ENCODE measurements at places on chromosomes 3 and 15.

GRCh38 chr15:71780115-71780976 lies 30.0 kb upstream of the NR2E3 start:
- peak; percentile 22 for DNase-seq

- DNase-seq, result no peak
These were observed 390.1 kb upstream of the ARHGEF26 start for GRCh38 chr3:153731071-153731470.

GRCh38 chr3:15795651-15796308 lies 2.0 kb downstream of the ANKRD28 start:
- peak; percentile 75 for DNase-seq

GRCh38 chr15:84725001-84725491 lies 9.1 kb upstream of the SEC11A start:
- no peak for DNase-seq

DNA sequence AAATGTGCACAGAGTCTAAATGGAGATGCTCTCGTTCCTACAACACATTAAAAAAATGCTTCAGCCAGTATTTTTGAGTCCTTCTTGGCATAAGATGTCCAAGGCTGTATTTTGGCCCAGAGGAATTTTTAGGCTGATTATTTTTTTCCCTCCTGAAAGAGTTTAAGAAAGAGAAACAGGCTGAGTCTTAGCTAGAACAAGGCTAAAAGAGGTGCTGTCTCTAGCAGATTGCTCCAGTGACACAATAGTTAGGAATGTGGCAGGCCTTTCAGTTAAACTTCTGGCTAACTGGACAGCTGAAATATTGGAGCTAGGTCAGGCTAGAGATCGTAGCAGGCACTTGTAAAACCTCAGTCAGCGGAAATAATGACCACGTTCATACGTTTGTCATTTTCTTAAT lies 271.4 kb upstream of the RARB start:
- peak; percentile 86 for DNase-seq

DNA sequence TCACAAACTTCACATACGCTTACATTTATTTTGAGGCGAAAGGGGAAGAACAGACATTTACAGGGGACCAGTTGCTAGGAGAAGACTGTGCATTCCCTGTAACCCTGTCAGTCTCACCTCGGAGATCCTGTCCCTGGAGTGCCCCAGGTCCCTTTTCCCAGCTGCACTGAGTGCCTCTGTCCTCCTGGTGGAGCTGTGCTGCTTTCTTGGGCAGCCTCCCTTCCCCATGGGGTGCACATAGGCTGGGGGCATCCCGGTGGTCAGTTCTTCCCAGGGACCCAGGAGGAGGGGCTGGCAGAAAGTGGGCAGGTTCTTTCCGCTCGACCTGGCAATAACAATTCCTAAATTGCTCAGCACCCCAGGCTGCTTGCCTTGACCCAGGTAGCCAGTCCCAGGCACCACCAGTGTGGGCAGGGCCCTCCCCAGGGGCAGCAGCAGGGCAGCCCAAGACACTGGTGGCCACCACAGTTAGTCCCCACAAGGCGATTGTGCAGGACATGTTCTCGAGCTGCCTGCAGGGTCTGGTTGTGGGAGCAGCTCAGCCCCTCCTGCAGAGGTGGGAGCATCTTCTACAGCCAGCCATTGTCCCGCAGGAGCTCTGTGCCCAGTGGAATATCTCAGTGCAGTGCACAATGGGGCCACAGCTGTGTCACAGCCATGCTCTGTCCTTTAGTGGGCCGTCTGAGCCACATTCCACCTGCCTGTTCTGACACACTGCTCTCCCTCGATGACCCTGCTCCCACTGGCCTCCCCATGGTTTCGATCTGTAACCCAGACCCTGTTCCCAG lies 36.3 kb downstream of the APBA2 start:
- no peak for DNase-seq

DNA sequence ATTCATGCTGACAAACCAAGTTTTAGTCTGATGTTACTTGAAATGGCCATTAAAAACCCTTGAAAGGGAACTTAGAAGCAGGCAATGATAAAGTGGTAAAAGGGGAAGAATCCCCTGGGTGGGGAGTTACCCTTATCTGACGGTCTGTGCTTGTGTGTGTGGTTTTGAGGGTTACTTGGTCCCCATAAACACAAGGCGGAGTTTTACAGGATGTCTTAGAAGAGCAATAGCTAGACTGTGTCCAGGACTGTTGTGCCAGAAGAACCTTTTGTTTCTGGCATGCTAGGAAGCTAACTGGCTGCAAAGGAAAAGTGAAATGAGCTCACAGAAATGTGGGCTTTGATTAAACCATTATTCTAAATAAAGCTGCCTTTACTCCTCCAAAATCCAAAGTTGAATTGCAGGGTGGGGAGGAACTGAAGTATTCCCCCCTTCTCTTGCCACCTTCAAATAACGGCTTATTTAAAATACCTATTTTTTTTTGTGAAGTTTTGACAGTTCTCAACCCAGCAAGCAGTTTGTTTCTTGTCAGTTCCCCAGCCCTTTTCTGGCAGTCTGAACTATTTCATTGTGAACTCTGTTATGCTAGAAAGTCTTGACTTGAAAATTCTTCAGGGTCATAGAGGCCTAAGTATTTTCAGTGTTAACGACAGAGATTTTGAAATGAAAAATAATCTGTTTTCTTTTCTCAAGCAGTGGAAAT lies 443.5 kb downstream of the OTOL1 start:
- DNase-seq, result no peak

GRCh38 chr15:48602358-48603122 lies 43.0 kb downstream of the FBN1 start:
- peak; percentile 73 for DNase-seq

DNA sequence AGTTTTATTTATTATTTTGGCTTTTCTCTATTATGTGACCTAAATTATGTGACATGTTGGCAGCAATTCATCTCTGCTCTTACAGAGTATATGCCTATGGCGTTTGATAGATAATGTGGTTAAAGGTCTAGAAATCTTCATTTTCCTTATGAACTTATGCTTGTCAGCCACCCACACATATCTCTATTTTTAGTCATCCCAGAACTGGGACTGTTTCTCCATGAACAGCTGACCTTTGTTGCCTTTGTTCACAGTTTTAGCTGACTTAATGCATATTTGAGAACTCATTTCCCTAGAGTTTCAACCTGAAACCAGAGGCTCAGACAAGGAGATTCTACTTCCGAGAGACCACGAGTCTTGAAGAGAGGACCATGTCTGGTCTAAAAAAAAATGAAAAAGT lies 176.5 kb downstream of the RAP2B start:
- peak; percentile 79 for DNase-seq

GRCh38 chr15:29736744-29737020 lies 85.6 kb downstream of the TJP1 start:
- peak; percentile 51 for DNase-seq

DNA sequence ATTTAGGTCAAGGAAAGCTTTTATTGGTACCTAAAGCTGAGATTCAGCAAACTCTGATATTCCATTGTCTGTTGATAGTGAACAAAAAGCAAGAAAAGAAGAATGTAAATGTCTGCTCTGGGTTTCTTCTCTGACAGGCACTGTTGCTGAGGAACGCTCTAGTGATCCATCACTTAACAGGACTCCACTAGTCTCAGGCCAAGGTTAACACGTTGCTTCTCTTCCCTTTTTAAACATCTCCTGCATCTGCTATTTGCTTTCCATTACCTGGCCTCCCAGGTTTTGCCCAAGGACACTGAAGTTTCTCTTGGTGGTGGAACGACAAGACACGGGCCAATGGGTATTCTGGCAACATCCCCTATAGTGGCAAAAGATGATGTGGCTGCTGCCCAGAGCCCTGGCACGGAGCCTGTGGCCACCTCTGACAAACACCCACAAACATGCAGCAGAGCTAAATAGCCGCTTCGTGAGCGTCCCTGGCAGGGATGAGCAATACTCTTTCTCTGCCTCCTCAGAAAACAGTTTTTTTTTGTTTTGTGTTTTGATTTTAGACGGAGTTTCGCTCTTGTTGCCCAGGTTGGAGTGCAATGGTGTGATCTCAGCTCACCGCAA lies 97.8 kb upstream of the AKAP13 start:
- DNase-seq, result peak; percentile 22

GRCh38 chr15:38349251-38349650 lies 96.6 kb downstream of the SPRED1 start:
- no peak for DNase-seq

DNA sequence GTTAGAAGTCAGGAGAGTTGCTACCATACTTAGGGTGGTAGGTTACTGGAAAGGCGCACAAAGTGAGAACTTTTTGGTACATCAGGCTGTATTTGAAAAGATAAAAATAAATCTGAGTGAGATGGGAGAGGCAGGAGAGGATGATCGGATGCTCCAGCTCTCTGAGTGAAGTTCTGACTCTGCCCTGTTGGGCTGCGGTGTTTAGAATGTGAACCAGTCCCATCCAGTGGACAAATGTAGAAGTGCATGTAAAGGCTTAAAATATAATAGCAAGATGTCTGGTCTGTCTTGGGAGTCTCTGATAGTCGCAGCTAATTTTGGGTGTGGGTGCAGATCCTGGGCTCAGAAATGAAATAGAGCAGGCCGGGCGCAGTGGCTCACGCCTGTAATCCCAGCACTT lies 30.4 kb downstream of the ACKR2 start:
- DNase-seq, result peak; percentile 59

- no peak for DNase-seq
These were observed 80.5 kb upstream of the CCNL1 start for GRCh38 chr3:157240408-157240807.

- no peak for DNase-seq
These were observed 262.6 kb downstream of the ABHD5 start for GRCh38 chr3:43953380-43953779.

GRCh38 chr15:78321786-78322185 lies 18.4 kb upstream of the CRABP1 start:
- no peak for DNase-seq

DNA sequence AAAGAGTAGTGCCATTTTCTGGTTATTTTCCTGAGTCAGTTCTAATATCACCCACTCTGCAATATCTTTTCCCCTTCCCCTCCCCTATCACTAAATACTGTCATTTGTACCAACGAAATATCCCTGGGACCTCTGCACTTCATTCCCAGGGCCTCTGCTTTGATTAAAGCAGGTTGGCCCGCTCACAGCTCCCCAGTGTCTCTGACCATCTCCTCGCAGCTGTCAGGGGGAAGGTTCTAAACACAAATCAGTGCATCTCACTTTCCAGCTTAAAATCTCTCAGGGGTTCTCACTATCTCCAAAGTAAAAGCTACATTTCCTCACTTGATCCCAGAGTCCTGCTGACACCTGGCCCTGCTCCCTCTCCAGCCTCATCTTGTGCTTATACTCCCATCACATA lies 28.1 kb upstream of the SLC35G2 start:
- DNase-seq, result no peak

DNA sequence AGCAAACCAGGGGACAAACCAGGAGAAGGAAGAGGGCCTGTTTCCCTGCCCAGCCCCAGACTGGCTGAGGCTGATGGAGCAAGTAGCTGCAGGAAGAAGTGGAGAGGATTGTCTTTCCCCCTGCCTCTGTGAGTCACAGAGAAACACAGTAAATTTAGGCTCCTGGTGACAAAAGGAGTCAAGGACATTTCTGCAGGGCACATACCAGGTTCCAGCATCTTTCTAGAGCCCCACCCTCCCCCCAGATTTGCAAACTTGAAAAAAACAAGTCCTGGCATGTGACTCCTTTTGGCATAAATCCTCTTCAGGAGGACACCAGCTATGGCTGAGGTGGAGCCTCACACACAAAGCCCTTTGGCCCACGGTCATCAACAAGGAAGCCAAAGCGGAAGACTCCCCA lies 17.8 kb downstream of the PLD1 start:
- no peak for DNase-seq

DNA sequence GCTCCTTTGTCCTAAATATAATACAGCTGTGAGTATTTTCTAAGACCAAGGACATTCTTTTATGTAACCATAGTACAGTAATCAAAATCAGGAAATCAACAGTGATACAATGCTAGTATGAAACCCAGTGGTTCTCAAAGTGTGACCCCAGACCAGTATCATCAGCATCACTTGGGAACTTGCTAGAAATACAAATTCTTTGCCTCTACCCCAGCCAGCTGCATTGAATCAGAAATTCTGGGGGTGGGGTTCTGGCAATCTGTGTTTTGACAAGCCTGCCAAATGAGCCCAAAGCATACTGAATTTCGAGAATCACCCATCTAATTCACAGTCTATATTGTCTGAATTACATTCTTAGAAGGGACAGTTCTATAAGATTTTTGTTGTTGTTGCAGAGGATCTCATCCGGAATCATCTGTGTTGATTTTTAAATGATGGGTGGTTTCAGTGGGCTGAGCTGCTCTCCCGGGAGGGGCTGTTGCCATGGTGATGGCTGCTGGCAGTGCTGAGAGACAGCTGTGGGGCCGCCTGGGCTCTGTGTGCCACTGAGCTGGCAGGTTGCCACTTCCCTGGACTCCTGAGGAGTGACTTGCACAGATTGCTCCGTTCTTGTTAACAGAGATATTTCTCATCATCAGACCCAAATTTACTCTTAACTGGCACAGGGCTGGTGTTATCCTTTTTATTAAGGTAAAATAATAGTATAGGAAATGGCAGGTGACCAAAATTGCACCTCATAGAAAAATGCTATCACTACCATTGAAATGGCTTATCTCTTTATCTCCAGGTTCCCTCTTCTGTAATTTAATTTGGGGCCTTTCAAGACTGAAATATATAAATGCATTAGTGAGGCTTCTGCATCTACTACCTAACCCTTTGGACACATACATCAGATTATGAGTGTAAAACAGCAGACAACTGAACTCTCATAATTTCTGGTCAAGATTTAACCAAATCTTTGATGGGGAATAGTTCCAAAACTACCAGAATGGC lies 56.5 kb downstream of the NEK11 start:
- DNase-seq, result peak; percentile 20

- peak; percentile 82 for DNase-seq
These were observed 45.3 kb upstream of the SPESP1 start for GRCh38 chr15:68885070-68885469.

- DNase-seq, result no peak
These were observed 27.4 kb upstream of the FOXB1 start for GRCh38 chr15:59976480-59977271.

GRCh38 chr15:48001393-48002039 lies 119.3 kb upstream of the SLC24A5 start:
- no peak for DNase-seq

- DNase-seq, result no peak
These were observed 150.3 kb downstream of the ALCAM start for GRCh38 chr3:105516972-105517371.

- DNase-seq, result peak; percentile 64
These were observed 263.9 kb upstream of the C2CD4B start for GRCh38 chr15:62428851-62429598.

- no peak for DNase-seq
These were observed 4.0 kb downstream of the TRIM71 start for GRCh38 chr3:32821686-32822296.

DNA sequence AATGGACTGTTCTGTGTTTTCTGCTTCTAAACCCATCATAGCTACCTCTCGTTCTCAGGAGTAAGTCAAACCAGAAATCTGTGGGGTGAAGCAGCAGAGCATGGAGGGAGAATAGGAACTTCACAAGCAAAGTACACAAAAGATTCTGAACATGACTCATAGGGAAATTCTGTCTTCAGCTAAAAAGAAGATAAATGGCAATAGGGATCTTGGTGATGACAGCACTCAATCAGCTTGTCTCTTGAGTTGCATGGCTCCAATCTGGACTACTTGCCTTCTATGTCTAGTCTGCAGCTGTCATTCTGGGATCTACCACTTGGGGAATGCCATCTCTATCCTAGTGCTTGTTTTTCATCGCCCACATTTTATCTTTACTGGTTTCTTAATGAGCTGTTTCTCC lies 13.5 kb upstream of the GRAMD1C start:
- DNase-seq, result peak; percentile 70

- DNase-seq, result no peak
These were observed 47.4 kb downstream of the FSIP1 start for GRCh38 chr15:39735120-39735717.

GRCh38 chr3:152392272-152392880 lies 123.6 kb downstream of the MBNL1 start:
- no peak for DNase-seq

- no peak for DNase-seq
These were observed 549.8 kb downstream of the NSUN3 start for GRCh38 chr3:94612631-94613030.

Data from fibroblast of upper back skin (primary cell).